ENCODE measurements at places on chromosomes 2 and 18. TPM values are rescaled to one million over a fixed set of nuclear protein-coding genes. Genes with fewer than 3 reads are reported as not detected.

DNA sequence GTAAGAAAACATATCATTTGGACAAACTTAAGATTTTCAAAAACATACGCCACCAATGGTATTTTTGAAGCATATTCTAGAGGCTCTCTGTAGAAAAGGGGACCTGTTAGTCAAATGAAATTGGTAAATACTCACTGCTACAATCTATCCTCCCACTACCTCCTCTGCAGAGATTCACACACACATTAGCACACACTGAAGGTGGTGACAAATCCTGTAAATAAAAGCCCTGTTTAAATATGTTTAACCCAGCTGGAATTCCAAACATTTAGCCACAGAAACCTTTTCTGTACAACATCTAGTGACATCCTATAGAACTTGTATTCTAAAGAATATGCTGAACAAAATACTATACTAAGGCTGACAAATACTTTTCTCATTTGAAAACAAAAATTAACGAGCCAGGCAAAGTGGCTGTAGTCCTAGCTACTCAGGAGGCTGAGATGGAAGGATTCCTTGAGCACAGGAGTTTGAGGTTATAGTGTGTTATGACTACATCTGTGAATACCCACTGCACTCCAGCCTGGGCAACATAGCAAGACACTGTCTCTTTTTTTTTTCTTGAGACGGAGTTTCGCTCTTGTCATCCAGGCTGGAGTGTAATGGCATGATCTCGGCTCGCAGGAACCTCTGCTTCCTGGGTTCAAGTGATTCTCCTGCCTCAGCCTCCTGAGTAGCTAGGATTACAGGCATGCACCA is 25.9 kb downstream of the ALS2 start:
- DNase-seq: no peak

- no peak for DNase-seq
Observed at GRCh38 chr2:64787698-64788097, 134.0 kb upstream of the SERTAD2 start.

DNA sequence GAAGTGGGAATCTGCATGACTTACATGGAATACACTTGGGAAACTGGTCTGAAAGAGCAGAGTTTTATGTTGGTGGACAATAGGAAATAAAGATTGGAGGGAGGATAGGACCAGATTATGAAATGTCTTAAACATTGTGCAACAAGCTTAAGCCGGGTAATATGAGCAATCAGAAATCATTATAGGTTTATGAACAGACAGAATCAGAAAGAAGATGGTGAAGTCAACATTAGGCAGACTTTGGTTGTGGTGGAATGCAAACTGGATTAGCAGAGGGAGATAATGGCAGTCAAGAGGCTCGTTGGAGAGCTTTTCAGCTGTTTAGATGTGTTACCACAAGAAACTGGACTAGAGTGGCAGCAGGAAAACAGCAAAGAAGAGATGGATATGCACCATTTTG is 43.5 kb downstream of the CRIM1 start:
- DNase-seq: no peak

DNA sequence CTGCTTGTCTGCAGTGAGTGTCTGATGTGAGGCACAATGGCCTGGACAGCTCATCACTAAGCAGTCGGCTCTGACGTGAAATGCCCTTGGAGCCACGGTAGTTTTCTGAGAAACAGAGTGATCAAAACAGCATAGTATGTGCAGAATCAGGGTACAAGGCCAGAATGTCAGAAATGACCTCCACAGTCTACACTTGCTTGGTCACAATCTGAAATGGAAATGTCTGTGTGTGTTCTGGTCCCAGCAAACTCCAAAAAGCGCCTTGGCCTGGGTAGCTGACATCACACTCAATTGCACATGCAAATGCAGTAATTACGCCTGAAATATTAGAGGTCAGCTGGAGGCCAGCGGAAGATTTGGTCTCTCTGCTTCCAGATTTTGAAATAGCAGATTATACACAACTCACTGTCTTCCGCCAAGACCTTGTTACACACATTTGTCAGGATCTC is 95.4 kb downstream of the CTAGE1 start:
- no peak for DNase-seq

- DNase-seq: no peak
Observed at GRCh38 chr2:47310801-47311560, 92.0 kb upstream of the MSH2 start.

DNA sequence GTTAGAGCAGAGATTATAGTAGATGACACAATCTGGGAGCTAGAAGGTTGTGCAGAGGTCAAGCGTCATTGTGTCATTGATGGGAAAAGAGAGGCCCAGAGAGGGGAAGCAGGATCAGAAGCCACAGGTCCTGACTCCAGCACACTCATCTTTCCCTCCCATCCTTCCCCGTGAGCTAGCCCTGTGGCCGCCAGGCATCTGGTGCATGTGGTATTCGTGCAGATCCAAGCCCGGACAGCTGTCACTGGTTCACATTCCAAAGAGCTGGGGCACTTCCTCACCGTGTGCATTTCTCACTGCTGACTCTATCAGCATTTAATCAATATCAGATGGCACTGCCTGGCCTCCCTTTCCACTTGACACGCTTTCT is 94.1 kb upstream of the THOC1 start:
- DNase-seq: no peak

- DNase-seq: no peak
Observed at GRCh38 chr2:109153005-109153784, 24.2 kb downstream of the SH3RF3 start.

- DNase-seq: no peak
Observed at GRCh38 chr18:23943104-23943503, 71.5 kb upstream of the TTC39C start.

GRCh38 chr2:128315829-128316776 is 2.6 kb downstream of the HS6ST1 start:
- DNase-seq: no peak

DNA sequence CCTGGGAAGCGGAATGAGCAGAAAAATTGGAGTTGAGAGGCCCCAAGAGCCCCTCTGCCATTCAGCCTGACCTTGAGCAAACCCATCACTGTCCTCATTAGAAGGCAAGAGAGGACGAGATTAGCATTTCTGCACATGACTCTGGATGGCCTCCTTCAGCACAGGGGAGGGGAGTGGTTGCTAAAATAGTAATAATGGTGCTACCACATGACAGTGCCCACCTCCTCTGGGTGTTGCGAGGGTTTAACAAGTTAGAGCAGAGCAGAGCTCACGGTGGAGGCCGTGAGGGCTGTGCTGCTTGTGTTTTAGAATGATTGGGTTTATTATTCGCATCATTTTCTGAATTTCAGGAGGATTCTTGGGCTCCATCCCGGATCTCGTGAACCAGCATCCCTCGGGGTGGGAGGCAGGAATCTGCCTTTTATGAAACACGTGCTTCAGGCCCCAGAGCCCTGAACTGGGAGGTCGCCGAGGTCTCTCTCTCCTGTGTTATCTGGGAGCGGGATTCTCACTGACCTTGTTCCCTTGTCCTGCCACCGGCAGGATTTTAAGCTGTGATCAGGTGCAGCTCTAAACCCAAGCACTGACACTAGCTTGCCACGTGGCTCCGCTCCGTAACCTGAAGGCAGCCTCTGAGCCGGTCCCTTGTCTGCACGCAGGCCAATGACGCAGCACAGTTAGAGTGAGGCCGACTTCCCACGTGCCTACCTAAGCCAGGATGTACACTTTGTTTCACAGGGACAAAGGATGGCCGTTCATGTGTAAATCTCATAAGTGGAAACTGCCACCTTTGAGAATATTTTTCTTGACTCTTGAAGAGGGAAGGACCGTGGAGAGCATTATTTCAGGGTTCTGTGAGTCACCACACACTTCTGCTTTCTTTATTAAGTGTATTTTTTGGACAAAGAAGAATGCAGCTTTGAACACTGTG is 142.3 kb downstream of the ACOXL start:
- DNase-seq: no peak

- no peak for DNase-seq
Observed at GRCh38 chr2:168239281-168239680, 8.1 kb downstream of the STK39 start.

Gene CD226
- 43.4 TPM for total RNA-seq

Gene ARHGAP15
- total RNA-seq: 179 TPM

Data from naive thymus-derived CD4-positive, alpha-beta T cell (primary cell).